Activated T-cell treated with anti-CD3 and anti-CD28 coated beads for 48 hours (primary cell): ENCODE measurements at places on chromosomes 13 and 19.

DNA sequence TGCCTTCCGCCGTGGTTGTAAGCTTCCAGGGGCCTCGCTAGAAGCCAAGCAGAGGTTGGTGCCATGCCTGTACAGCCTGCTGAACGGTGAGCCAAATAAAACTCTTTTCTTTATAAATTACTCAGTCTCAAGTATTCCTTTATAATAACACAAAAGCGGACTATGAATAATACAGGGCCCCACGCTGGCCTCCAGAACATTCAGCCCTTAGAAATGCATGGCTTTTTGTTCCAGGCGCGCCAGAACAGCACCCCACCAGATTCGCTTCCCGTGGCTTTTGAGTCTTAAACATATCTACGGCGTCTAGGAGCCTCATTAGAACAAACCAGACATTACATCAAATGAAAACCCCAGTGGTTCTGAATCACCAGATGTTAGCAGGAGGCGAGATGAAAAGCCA, 75.1 kb downstream of the SLC15A1 start:
- no peak for DNase-seq

DNA sequence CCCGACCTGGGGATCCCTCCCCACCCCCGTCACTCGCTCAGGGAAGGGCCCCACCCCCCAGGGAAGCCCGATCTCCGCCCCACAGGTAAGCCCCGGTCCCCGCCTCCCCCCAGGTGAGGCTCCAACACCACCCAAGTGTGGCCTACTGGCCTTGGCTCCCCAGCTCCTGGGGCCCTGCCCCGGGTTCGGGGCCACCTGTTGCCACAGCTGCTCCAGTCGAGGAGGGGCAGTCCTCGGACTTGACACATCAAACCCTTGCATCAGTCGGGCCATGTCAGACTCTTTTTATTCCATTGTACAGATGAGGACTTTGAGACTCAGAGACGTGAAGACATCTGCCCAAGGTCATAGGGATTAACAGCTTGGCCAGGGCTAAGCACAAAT, 512 bp downstream of the CC2D1A start:
- DNase-seq = no peak

- no peak for DNase-seq
Observed at GRCh38 chr19:18672606-18673337, 10.7 kb upstream of the CRTC1 start.

GRCh38 chr19:31421082-31421481, 71.8 kb upstream of the TSHZ3 start:
- DNase-seq = no peak

DNA sequence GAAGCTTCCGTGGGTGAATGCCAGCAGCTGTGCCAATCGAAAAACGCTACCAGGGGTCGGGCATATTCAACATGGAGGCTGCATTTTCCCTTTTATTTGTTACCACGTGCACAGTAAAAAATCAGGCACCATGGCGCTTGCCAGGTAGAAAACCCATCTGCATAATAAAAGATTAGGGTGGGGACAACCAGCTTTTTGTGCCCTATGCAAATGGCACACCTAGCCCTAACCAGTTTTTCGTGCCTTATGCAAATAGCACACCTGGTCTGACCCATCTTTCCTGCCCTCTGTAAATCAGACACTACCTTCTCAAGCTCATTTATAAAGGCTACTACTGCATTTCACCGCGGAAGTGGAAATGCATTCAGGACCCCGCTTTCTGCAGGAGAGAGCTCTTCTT, 62.1 kb upstream of the FREM2 start:
- no peak for DNase-seq

DNA sequence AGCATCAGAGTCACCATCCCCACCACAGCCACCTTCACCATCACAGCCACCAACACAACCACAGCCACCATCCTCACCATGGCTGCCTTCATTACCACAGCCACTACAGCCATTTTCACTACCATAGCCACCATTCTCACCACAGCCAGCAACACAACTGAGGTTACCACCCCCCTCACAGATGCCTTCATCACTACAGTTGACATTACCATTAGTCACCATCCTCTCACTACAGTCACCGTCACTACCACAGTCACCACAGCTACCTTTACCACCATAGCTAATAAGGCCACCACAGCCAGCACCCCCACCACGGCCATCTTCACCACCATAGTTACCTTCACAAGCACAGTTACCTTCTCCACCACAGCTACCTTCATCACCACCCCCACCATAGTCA, 269.6 kb downstream of the DNAJC15 start:
- peak; percentile 0 for DNase-seq

GRCh38 chr19:15194938-15195337, 5.9 kb downstream of the NOTCH3 start:
- no peak for DNase-seq

- DNase-seq = no peak
Observed at GRCh38 chr19:51830274-51830673, 35.3 kb downstream of the FPR3 start.

- no peak for DNase-seq
Observed at GRCh38 chr19:3057275-3057714, 5.0 kb downstream of the TLE5 start.

DNA sequence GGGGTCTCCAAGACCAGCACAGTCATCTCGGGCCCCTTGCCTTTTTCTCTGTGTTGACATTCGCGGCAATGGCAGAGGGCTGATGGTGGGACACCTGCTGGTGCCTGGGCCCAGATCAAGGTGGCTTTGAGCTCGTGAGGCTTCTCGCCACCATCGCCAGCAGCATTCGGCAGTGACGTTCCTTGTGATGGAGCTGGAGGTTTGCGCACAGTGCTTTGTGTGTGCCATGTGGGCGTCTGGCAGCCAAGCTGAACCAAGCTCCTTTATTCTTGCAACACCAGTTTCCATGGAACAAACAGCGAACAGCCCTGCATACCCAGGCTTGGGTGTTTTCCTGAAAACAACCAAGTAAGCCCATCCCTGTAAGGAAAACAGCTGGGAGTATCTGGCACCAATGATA, 9.1 kb upstream of the TMEM255B start:
- no peak for DNase-seq

DNA sequence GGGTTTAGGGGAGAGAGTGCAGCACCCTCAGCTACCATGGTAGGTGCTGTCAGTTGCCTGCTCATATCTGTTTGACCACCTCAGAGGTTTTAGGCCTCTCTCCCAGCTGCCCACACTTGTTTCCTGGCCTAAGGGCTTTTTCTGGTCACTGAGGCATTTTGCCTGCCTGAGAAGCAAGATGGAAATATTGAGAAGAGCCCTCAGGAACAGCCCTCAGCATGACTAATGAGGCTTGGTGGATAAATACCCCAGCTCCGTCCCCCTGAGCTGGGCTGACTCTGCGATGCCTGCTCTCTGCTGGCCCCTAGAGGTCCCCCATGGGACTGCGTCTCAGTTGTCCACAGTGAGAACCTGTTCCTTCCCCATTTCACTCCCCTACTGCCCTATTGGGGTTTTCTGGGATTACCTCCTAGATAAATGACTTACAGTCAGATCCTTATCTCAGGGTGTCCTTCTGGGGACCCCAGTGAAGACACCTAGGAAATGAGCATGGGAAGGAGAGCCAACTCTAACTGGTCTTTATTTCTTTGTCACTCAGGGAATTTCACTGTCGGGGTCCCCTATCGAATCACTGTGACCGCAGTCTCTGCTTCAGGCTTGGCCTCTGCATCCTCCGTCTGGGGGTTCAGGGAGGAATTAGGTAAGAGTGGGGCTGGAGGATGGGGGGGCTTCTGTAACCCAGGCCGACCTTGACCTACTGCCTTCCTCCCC, 13.3 kb downstream of the PALM3 start:
- peak; percentile 70 for DNase-seq

- no peak for DNase-seq
Observed at GRCh38 chr13:39688699-39689405, 33.4 kb downstream of the COG6 start.

DNA sequence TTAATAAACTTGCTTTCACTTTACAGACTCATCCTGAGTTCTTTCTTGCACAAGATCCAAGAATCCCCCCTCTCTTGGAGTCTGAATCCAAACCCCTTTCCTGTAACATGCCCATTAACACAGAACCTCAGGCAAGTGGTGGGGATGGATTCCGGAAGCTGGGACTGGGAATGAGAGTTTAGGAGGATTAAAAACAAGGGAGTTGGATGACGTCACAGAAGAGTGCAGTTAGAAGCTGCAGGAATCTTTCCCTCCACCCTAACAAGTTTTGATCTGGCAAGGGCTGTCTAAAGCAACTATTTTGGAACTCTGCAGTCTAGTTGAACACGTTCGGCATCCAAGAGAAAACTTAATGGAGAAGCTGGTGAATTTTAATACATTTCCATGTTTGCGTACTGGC, 48.2 kb upstream of the PEPD start:
- no peak for DNase-seq

- no peak for DNase-seq
Observed at GRCh38 chr19:33432015-33432414, 58.5 kb downstream of the CEBPG start.

DNA sequence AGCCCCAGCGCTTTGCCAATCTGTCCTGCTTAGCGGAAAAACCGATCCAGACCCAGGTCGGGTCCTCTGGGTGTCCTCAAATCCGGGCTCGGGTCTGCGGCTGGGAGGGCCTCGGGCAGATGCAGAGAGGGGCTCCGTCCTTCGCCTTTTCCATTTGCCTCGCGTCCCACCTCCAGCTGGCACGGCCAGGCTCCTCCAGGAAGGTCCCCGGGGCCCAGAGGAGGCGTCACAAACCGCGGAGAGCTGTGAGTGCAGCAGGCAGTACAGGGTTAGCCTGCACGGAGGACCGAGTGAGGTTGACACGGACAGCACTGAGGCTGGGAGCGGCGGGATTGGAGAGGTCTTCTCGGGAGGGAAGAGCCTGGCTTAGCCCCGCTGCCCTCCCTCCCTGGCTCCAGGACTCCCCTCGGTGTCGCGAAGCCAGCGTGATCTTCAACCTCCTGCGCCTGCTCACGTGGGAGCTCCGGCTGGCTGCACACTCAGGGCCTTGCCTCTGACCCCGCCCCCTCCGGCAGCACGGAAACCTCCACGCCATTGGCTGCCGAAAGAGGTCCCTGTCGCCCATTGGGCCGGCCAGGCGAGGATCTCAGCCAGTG, 2.8 kb upstream of the IFNL2 start:
- no peak for DNase-seq

GRCh38 chr13:112142401-112142930, 75.5 kb downstream of the SOX1 start:
- no peak for DNase-seq

- no peak for DNase-seq
Observed at GRCh38 chr13:99522298-99522697, 21.0 kb downstream of the TM9SF2 start.

- DNase-seq = peak; percentile 62
Observed at GRCh38 chr13:30307194-30307970, at the start of gene KATNAL1. TSS of gene KATNAL1 (minus strand) at chr13:30307551. CDS start at chr13:30283777, 23,774 bp downstream.

DNA sequence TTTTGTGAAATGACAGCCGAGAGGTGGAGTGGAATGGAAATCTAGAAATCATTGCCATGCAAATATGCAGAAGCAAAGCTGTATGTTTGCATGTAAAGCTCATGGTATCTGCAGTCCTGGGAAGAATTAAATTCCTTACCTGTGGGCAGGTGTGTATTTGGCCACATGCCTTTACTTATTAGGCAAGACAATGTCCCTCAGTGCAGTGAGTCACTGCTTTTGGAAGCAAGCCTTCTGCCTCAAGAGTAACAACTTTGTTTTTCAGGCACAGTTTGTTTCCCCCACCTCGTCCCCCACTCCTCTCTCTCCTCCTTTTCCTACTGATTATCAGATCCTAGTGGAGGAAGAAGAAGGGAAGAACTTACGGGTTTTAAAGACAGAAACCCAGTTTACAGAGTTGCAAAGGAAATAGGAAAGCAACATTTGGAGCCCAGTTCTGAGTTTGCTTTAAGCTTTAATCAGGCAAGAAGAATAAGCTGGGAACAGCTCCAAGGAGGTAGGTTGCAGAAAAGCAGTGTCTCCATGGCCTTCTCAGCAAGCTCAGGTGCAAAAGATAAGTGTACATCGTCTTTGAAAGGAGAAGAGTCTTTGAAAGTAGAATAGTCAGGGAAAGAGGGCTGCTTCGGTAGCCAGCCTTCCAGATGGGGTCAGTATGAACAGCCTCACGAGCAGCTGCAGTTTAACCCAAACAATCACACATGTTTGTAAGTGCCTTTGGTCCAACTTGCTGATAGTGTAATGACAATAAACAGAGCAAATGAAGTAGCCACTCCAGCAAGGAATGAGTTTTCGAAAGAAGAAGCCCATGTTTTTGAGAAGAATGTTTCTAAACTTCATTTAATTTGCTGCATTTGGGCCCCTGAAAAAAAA, 190.1 kb downstream of the KLF5 start:
- no peak for DNase-seq

DNA sequence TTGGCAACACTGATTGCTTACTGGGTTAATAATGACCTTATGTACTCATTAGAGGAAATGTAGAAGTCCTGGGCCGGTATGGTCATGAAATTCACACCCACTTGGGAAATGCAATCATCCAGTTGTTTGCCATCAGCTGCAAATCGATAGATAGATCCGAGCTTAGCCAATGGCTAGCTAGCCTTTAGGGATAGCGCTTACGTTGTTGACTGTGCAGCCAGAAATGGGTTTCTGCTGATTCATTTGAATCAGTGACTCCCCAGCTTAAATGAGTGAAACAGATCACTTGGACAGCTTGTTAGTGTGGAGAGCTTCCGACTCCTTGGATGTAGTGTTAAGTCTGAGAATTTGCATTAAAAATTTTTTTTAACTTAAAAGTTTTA, 11.8 kb downstream of the IL17D start:
- DNase-seq = no peak

GRCh38 chr13:50152655-50153309, 137.5 kb downstream of the KCNRG start:
- no peak for DNase-seq

GRCh38 chr19:12696366-12697335, at the start of gene FBXW9:
TSS of gene FBXW9 (minus strand) at chr19:12696631. CDS start at chr19:12696581, 50 bp downstream.
- peak; percentile 95 for DNase-seq

DNA sequence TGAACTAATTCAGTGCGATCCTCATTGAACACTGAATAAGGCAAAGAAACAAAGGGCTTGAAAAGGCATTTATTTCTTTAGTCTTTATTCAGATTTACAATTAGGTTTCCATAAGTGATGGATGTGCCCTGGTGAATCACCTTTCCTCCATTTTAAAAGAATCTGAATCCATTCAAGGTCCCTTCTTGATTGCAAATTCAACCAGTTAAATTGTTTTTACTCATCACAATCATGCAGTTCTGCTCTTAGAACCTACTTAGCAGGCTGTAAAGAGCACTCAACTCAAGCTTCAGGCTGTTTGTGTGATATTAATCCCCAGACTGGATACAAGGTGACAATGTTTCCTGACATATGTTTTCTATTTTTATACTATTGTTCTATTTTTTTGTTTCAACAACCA, 321.0 kb downstream of the TBC1D4 start:
- DNase-seq = no peak

DNA sequence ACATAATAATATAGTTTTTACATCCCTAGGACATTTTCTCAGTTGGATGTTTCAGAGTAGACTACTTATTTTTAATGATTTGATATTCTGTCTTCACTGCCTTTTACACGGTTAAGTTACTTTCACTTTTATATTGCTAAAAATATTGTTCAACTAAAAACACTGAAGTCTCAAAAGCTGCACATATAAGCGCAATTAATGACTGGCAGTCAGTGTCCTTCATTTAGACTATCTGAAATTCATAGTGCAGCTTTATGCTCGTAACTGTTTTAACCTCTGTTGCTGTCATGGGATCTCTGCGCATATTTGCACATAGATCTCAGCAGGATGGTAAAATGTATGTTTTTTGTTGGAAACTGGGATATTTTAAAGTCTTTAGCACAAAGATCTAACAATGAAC, 864.3 kb downstream of the SLITRK6 start:
- DNase-seq = no peak
